ENCODE measurements at places on chromosomes 4 and X.

DNA sequence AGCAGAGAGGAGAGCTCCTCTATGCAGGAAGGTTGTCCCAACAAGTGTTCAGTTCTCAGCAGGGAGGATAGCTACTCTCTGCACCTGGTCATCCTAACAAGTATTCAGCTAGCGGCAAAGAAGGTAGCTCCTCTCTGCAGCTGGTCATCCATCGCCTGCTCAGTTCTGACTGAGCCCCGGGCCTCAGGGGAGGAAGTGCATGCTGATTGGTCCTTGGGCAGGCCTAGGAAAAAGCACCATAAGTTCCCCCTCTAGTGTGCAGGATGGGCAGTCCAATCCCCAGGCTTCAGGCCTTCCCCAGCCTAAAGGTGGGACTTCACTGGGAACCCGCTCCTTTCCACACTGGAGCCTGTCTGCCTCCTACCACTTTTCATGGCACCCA, 4.4 kb upstream of the FBXW7 start:
- DNase-seq = no peak

- no peak for DNase-seq
Observed at GRCh38 chr4:68953056-68953596, 1.5 kb upstream of the UGT2A3 start.

- DNase-seq = no peak
Observed at GRCh38 chr4:182975806-182976205, 58.6 kb upstream of the DCTD start.

DNA sequence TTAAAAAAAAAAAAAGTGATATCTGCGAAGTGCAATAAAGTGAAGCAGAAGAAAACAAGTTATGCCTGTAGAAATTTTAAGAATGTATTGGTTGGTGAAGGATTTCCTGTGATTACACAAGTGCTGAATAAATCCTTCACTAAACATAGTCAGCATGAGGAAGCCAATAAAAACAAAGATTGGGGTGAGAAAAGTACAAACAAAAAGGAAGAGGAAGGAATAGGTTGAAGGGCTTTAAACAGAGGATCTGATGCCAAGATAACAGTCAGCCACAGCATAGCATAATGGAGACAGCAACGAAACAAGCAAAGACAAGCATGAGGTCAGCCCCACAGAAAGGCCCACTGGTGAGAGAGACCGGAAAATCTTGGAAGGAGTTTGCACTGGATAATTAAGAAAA, 372.2 kb downstream of the ADAM29 start:
- DNase-seq = no peak

DNA sequence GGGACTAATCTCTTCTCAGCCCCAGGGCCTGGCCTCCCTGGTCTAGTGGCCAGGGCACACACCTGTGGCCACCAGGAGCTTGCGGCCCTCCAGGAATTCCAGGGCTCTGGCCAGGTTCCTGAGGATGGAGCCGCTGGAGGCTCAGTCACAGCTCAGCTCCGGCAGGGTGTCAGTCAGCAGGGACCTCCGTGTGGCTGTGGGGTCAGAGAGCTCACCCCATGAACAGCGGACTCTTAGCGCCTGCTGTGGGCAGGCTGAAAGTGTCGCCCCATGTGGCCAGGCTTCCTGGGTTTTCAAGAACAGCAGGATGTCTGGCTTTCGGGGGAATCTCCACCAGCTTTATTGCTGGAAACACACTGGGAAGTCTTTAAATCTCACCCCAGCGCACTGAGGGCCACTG, 19.3 kb upstream of the SH3TC1 start:
- no peak for DNase-seq

- DNase-seq = no peak
Observed at GRCh38 chr4:25843340-25844097, 19.3 kb downstream of the SEL1L3 start.

DNA sequence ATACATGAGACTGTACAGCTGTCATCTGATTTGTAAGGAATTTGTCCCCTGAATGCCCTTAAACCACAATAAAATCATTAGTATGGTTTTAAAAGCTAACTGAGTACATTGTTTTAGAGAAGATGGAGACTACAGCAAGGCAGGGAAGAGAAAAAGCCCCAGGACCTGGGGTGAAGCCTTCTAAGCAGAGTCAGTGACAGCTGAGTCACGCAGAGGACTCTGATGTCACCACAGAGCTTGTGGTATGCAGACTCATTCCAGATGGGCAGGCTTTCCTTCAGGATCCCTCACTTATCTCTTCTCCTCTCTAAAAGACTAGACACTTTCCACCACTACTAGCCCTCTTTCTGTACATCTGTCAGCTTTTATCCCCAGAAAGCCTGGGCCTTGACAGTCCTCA, 97.1 kb upstream of the ATOH1 start:
- no peak for DNase-seq

DNA sequence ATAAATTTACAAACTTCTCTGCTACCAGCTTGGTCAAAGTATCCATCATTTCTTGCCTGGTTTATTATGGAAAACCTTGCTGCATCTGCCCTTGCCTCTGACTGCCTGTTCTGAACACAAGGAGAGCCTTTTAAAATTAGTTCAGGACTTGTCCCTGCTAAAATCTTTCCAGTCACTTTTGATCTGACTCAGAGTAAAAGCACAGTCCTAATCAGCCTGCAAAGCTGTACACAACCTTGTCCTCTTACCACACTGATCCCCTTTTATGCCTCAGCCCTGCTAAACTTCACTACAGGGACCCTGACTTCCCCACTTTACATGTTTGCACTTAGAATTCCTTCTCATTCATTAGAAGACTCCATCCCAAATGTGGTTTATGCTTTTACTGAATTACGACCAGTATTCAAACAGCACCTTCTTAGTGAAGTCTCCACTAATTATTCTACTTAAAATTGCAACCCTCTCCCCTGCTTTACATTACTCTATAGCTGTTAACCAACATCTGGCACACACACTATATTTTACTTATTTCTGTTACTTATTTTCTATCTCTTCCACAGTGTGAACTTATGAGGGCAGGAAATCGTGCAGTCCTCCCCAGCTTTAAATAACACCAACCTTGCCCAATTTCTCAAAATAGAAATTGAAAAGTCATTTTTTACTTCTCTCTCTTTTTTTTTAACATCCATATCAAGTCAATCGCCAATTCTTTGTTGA, 6.3 kb downstream of the GABRA4 start:
- no peak for DNase-seq

GRCh38 chrX:31099536-31100090, 27.8 kb upstream of the FTHL17 start:
- no peak for DNase-seq

GRCh38 chr4:23932186-23932585, 42.3 kb upstream of the PPARGC1A start:
- no peak for DNase-seq

DNA sequence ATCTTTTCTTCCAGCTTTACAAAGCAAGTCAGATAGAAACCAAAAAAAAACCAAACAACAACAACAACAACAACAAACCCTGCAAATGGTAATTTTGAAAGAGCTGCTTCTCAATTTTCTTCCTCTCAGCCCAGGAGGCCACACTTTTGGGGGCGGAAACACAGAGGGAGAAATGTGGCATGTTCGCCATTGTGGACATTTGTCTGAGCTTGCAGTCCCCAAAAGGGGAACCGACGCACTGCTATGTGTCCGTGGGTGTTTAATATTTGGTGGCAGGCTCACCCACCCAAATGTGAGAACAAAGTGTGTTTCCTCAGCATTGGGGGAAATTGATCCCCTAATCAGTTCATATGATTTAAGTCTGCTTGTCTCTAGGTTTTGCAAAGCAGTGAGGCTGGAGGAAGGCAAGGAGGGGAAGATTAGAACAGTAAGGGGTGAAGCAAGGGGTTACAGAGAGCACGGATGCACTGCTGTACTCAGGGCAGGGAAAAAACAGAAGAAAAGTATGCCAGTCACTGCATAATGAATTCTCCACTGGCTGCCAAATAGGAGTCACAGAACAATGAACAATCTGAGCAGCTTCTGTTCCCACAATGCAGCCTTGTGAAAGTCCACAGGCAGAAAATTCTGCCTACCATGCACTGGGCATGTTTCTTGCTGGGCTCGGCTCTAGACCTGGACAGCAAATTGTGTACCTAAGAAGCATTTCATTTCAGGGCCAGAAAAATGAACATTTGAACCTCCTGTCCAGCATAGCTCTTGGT, 74.7 kb upstream of the GPM6B start:
- no peak for DNase-seq

GRCh38 chrX:133175162-133175561, 43.0 kb downstream of the TFDP3 start:
- DNase-seq = no peak

- DNase-seq = no peak
Observed at GRCh38 chr4:125736057-125736456, 421.3 kb downstream of the FAT4 start.

GRCh38 chrX:67426946-67427345, 116.9 kb upstream of the AR start:
- DNase-seq = no peak

- DNase-seq = no peak
Observed at GRCh38 chr4:76694056-76694455, 203.9 kb downstream of the SOWAHB start.

- DNase-seq = no peak
Observed at GRCh38 chrX:79452881-79453280, 85.7 kb upstream of the ITM2A start.

DNA sequence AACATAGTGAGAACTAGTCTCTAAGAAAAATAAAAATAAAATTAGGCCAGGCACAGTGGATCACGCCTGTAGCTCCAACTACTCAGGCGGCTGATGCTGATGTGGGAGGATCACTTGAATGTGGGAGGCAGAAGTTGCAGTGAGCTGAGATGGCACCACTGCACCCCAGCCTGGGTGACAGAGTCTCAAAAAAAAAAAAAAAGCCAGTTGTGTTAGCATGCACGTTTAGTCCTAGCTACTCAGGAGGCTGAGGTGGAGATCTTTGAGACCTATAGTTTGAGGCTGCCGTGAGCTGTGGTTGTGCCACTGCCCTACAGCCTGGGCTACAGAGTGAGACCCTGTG, 2.5 kb downstream of the DCK start:
- DNase-seq = no peak

GRCh38 chrX:41559235-41560052, 112.3 kb downstream of the NYX start:
- no peak for DNase-seq

DNA sequence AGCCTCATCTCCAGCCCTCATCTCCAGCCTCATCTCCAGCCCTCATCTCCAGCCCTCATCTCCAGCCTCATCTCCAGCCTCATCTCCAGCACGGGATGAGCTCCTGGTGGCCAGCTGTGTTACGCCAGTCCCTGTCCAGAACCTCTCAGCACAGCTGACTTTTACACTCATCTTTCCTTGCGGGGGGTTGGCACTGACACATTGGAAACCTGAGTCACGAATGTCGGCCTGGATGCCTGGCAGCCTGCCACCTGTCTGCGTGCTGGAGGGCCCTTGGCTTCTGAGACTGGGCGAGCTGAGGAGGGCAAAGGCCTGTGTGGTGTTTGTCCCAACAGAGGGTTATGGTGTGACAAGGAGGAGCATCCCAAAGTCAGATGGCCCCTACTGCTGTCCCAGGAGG, 66.1 kb upstream of the HGFAC start:
- no peak for DNase-seq

GRCh38 chr4:158302076-158302866, 92.0 kb downstream of the TMEM144 start:
- DNase-seq = no peak

- DNase-seq = no peak
Observed at GRCh38 chr4:78799551-78800495, 23.7 kb downstream of the BMP2K start.

DNA sequence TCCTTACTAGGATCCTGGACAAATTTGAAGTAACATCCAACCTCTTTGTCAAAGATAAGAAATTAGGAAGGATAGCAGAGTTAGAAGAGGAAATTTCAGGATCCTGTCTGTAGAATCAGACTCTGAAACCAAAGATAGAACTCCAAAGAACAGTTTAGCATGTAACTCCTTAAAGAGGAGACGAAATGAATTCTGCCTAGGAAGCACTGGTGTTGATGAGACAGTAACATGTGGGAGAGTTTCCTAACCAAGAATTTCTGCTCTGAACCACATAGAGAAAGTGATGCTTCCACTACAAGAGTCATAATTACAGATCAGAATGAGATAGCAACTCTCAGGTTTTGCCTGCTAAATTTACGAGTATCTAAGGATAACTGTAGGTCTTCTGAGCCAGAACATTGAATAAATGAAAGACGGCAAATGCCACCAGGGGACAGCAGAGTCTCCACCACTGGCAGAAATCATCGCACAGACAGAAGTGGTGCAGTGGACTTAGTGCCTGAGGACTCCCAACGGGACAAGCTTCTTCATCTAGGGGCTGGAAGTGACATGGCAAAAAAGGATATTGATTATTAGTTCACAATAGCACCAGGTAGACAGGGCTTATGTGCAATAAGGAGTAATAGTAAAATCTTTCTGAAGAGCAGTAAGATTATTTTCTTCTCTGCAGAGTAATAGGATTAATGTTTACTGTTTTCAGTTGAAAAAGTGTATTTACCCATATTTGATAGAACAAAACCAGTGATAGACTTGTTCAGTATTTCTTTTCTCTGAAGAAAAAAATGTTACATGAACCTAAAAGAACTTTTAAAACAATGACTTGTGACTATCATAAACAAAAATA, 6.7 kb upstream of the PPID start:
- no peak for DNase-seq

DNA sequence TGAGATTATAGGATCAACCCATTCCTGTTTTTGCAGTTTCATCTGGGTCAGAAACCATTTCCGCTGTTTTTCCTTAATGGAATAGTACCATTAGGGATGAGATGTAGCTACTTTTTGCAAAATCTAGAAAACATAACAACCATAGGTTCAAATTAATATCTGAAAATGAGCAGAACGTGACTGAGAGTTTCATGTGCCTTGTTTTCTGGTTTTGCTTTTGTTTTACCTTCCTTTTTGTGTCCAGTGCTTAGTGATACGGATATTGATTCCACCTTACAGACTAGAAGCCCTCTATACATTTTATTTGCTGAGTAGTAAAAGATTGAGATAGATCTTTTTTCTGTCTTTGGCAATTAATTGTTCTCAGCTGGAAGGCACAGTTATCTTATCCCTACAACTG, 46.5 kb downstream of the SNX25 start:
- DNase-seq = no peak

- peak; percentile 39 for DNase-seq
Observed at GRCh38 chr4:169791527-169792156, 33.9 kb upstream of the HPF1 start.

DNA sequence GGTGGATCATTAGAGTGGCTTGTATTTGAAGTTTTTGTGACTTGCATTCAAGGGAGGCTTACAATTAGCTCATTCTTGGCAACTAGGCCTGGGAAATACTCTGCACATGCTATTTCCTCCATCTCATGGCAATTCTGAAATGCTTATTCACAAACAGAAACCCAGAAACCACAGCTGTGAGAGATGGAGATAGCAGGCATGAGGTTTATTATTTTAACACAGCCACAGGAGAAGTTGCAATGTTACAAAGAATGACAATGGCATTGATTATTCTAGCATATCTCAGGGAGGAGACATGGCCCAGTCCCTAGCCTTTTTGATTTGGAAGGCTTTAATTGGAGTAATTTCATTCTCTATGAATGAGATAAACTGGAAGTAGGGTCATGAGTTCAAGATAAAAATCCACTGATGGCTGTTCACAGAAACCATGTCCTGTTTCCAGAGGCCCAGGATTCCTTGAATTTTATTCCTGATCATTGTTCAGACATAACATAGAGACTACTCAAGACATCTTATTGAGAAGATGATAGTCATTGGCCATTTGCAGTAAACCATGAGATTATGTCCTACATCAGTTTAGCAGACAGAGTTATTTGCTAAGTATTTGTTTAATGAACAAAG, 123.9 kb downstream of the MID1 start:
- no peak for DNase-seq

GRCh38 chrX:95974890-95975289, 709.8 kb upstream of the DIAPH2 start:
- no peak for DNase-seq
